Stomach (tissue), 19 donors: ENCODE measurements at places on chromosomes 2 and 18.

DNA sequence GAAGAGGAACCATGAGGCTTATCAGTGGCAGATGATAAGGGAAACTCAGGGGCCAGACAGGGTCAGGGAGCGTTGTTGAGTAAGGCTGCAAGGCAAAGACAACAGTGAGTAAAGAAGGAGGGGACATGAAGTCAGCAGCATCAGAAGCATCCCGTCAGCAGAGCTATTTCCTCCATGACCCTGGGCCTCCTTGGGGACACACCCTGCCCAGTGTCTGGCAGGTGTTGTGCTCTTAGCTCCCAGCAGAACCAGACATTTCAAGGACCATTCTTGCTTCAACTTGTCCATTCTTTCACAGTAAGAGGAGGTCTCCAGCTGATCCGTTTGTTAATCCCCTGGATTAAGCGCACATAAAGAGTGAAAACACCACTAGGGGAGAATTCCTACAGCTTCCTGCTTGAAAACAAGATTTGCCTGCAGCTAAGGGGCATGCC is 88.7 kb upstream of the MEIS1 start:
- peak; percentile 44 for DNase-seq

DNA sequence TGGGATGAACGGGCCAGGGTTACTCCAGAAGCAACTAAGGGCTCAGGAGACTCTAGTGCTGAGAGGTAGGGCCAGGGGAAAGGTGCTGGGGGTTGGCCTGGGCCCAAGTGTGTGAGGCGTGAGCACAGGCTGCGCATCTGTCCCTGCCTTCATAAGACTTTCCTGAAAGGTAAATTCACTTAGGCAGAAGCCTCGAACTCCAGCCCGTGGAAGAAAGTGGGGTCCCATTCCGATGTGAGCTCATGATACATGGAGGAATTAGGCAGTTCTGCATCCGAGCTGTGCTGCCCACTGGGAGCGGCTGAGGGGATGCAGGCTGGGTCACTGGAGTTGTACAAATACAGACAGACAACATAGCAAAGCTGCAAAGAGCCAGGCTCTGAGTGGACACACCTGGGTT is 16.2 kb downstream of the PARD6G start:
- no peak for DNase-seq

- DNase-seq = no peak
Measured at GRCh38 chr2:25939257-25939668, 43.0 kb downstream of the KIF3C start.

DNA sequence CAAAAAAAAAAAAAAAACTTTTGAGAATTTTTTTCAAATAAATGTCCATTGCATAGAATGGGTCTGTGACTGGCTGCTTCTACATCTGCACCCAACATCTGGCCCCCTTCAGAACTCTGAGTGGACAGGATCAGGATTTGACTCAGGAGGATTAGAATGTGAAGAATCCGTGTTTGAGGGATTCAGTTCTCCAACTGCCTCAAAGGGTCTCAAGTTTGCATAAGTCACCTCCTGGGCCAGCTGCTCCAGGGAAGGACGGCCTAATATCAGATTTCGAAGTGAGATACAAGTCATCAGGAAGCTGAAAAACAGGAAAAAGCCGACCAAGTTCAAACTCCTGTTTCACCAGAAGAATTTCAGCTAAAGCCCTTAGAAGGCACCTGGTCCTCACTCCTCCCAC is 10.9 kb downstream of the MAT2A start:
- no peak for DNase-seq

DNA sequence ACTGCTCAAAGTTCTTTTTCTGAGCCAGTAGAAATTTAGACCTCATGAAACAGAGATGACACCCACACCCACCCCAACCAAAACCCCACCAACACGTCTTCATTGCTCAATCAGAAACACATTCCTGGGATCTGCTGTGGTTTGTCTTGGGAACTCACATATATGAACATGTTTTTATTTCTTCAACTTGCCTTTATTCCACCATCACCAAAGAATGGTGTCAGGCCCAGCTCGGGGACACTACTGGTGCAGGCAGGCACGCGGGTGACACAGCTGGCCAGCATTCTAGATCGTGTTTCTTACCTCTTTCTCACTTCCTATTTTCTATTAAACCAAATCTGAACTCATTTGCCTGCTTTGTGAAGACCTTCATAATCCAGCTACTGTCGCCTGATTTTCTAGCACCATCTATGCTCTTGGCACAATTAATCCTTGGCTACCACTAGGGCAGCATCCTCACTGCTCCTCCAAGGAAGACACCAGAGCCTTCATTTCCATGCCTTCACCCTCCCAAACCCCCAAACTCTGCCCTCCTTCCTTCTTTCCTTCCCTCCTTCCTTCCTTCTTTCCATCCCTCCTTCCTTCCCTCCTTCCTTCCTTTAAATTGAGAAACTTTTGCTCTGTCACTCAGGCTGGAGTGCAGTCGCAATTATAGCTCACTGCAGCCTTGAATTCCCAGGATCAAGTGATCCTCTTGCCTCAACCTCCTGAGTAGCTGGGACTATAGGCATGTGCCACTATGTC is 157.1 kb downstream of the BCL2 start:
- peak; percentile 43 for DNase-seq

GRCh38 chr2:66387016-66387753 is 47.7 kb upstream of the MEIS1 start:
- peak; percentile 33 for DNase-seq

GRCh38 chr2:145157741-145158591 is 638.0 kb upstream of the ZEB2 start:
- DNase-seq = peak; percentile 32
